CD4-positive, alpha-beta T cell treated with Interferon alpha-2 for 1 hour (primary cell): ENCODE measurements at places on chromosomes 5 and 9.

DNA sequence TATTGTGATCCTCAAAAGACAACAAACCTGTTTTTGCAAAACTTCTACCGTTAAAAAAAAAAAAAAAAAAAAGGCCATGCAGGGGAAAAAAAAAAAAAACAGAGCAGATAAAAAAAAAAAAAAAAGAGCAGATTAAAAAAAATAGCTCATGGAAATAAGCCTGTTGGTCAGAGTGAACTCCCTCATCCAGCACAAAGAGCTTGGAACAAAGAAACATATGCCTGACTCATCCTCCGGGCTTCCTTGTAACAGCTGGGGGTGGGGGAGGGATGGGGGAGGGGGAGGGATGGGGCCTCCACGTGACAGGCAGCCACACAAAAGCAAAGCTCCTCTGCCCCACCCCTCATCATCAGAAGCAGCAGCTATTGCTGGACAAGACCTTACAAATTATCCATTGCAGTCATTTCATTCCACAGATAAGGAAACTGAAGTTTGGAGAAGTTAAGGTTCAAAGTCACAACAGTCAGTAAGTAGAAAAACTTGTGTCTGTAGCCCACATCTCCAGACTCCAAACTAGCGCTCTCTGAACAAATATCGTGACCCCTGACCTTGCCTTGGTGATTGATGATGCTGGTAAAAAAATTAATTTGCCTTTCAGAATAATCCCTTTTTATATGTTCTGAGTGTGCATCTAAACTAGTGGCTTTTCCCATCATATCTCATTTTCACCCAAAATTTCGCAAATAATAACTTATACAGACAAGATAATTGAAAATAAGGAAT lies 38.9 kb downstream of the SLC35D2 start:
- DNase-seq = no peak

- DNase-seq = no peak
These were observed 25.1 kb upstream of the SHB start for GRCh38 chr9:38094165-38094564.

GRCh38 chr5:178547753-178548415 lies 42.3 kb downstream of the COL23A1 start:
- no peak for DNase-seq

DNA sequence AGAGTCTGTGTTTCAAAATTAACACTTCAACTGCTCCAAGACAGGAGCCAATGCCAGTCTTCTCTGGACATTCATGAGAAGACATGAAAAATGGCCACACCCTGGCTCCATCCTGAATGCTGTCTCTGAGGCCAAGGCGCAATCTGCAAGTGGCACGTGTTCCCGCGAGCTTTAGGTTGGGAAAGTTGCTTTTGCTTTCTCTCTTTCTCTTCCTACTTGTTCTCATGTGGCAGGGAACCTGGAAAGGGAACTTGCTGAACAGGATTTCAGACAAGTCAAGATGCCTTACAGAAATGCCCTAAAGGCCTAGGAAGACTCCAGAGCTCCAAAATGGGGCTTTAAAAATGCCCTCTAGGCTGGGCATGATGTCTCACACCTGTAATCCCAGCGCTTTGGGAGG lies 91.9 kb upstream of the OTULINL start:
- DNase-seq = no peak

GRCh38 chr5:139710319-139711066 lies 62.3 kb downstream of the CXXC5 start:
- DNase-seq = peak; percentile 73

GRCh38 chr5:31364881-31365636 lies 166.8 kb downstream of the DROSHA start:
- no peak for DNase-seq

- no peak for DNase-seq
These were observed 4.3 kb downstream of the GFM2 start for GRCh38 chr5:74762599-74762998.

- no peak for DNase-seq
These were observed 5.4 kb upstream of the NRARP start for GRCh38 chr9:137307255-137308056.

- no peak for DNase-seq
These were observed 407.7 kb downstream of the SH3GL2 start for GRCh38 chr9:17986595-17986994.

DNA sequence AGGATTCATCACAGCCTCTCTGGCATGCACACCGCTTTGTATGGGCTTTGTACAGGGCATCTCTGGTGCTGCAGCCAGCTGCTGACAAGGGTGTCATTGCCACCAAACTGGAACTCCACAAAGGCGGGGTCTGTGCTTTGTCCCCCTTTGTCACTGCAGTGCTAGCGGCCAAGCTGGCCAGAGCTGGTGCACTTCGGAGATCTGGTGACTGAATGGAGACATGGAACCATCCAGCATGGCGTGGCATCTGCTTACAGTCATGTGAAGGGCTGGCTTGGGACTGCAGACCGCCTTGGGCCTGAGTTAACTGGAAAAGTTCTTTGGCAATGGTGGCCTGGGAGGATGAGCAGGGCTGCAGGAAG lies 18.7 kb upstream of the COL5A1 start:
- DNase-seq = no peak
